ENCODE measurements at places on chromosomes 4 and X.

DNA sequence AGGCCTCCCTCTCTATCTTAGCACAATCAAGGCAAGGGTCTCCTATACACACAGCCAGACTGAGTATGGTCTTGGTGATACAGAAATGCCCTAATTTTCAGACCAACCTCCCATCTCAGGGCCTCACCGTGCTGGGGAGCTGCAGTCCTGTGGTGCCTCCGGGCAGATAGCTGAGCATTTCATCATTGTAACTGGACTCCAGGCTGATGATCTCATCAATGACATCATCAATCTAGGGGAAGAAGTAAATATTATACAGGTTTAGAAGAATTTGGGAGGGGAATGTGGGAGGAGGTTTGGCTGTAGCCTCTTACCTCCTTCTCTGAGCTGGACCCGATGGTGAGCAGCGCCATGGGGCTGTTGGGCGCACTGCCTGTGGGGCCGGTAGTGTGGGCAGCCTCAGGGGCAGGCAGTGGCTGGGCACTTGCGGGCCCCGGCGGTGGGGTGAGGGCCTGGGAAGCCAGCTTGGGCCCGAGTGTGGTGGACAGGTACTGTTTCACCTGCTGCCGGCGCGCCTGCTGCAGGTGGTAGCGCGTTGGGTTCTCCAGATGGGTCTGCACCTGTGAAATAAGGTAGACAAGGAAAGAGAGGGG is 5.2 kb downstream of the TFE3 start:
- DNase-seq, result peak; percentile 36

DNA sequence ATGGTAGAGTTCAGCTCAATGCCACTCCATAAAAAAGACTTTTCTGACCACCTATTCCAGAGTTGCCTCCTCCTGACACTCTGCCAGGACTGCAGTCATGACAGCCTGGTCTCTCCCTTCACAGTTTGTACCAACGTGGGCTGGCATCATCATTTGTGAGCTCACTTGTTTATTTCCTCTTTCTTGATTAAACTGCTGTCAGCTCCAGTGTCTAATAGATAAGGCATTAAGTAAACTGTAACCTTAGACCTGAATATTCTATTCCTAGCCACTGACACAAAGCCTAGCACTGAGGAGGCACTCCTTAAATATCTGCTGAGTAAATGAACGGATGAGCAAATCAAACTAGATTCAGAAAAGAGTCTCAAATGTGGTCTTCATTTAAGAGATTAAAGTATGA is 48.7 kb downstream of the DDX60 start:
- no peak for DNase-seq

DNA sequence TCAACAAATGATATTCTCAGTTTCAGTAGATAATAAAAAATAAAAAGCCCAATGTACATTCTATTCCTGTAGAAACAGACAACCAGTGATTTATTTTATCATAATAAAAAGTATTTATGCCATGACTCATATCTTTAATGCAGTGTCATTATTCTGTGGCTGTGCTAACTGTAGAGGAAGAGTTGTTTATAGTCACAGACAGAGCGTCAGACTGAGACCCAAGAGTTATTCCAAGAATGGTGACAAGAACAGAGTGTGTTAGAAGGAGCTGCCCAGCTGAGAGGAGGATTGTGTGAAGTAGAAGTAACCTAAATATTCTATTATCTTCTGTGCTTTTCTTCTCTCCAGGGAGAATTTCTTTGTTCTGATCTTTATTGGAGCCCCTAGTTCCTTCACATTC is 210.7 kb downstream of the PPP1R2C start:
- peak; percentile 45 for DNase-seq

DNA sequence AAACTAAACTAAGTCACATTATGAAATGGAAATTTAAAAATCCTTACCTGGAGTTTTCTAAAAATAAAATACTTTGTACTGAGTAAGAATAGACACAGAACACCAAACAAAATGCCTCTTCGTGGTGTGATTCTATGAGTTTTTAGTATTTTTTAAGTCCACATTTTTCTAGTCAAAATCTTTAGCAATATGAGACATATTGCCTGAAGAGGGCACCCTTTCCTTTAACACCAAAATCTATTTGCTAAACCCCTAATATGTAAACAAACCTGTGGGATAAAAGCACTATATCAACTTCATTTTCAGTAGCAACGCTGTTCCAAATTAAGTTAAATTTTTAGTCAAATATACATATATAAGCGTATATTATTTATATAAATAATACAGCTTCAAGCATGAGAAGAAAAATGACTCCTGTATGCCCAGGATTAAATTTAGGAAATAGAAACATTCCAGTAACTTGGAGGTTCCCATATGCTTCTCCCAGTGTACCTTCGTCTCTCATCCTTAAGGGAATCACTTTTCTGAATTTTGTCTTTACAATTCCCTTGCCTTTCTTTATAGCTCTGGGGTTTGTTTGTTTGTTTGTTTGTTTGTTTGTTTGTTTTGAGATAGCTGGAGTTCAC is 23.0 kb upstream of the PGM2 start:
- DNase-seq, result peak; percentile 56

- DNase-seq, result no peak
Observed at GRCh38 chr4:139754938-139755337, 89.3 kb downstream of the MGST2 start.

- peak; percentile 58 for DNase-seq
Observed at GRCh38 chr4:37726666-37727065, 40.5 kb upstream of the RELL1 start.

DNA sequence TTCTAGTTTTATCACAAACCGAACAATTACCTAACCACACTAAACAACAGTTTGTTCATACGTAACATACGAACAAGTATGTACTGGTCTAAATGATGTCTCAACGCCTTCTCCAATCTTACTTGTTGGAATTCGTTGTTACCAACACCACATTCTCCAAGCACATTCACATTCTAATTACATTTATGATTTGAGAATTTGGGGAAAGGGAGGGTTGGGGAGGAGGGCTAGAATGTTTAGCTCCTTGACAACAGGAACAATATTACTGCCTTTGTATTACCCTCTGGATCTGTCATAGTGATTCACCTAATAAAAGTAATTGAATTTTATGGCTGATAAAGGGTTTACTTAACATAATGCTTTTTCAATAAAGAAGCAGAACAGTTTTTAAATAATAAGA is 24.4 kb downstream of the LCORL start:
- DNase-seq, result no peak

DNA sequence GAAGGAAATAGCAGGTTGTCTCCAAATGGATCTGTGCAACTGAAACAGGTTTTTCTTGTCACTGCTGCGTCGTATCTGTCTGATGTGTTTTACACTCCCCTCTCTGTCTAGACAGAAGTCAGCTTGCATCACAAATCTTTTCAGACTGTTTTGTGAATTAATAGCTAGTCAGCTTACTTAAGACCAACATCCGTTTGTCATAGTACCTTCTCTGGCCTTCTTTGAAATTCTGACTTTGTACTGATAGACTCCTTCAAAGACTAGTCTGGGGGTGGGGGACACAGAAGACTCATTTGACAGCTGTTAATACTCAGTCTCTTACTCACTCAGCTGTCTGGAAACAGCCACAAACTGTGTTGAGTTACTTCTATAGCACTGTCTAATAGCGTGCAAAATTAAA is 197.8 kb downstream of the PALLD start:
- peak; percentile 92 for DNase-seq

DNA sequence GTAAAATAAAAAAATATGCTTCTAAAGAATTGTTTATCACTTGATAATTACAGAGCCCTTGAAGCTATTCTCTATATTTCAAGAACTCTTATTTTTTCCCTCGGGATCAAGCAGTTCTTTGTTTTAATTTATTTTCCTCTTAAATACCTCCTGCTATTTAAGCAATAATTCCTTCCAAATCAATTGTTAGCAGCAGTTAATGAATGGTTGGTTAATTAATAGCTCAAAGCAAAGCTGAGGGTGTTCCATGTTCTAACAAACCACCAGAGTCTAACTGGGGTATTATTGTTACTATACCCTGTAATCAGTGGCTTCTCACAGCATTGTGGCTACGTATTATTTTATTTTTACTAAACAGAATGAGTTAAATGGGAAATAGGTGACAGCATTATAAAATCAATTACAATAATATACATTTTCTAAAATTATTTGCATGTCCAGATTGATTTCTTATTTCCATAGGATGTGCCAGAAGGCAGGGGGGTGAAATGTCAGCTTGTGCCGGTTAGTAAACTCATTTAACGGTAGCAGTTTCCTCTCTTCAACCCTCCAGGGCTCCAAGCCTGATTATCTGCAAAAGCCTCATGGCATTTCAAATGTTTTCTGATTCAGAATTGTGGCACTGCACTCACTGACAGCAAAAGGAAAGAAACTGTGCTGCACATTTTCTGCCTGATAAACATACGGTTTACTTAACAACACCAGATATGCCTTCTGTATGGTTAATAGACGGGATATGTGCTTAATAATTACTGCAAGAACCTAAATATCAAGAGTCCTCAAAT is 286.9 kb upstream of the EMCN start:
- DNase-seq, result no peak

- no peak for DNase-seq
Observed at GRCh38 chr4:141676087-141676670, 39.8 kb downstream of the IL15 start.

GRCh38 chrX:129572422-129572821 is 32.4 kb downstream of the OCRL start:
- no peak for DNase-seq

DNA sequence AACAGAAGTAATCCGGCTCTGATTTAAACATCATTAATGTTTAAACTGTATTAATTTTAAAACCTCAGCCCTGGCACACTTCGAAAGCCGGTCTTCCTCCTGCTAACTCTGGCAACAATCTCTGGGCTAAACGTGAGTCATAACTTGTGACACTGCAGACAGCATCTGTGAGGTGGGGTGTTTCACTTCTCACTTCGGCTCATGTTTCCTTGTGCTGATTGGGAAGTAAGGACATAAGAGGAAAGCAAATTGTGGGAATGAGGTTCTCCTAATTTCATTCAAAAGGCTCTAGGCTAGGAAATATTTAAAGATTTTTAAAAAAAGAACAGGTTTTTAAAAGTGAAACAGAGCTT is 139.9 kb upstream of the USP9X start:
- DNase-seq, result peak; percentile 63

GRCh38 chr4:121551881-121552280 is 144.9 kb downstream of the ANXA5 start:
- no peak for DNase-seq
